ENCODE measurements at places on chromosomes 5 and 9. TPM values are rescaled to one million over a fixed set of nuclear protein-coding genes. Genes with fewer than 3 reads are reported as not detected.

DNA sequence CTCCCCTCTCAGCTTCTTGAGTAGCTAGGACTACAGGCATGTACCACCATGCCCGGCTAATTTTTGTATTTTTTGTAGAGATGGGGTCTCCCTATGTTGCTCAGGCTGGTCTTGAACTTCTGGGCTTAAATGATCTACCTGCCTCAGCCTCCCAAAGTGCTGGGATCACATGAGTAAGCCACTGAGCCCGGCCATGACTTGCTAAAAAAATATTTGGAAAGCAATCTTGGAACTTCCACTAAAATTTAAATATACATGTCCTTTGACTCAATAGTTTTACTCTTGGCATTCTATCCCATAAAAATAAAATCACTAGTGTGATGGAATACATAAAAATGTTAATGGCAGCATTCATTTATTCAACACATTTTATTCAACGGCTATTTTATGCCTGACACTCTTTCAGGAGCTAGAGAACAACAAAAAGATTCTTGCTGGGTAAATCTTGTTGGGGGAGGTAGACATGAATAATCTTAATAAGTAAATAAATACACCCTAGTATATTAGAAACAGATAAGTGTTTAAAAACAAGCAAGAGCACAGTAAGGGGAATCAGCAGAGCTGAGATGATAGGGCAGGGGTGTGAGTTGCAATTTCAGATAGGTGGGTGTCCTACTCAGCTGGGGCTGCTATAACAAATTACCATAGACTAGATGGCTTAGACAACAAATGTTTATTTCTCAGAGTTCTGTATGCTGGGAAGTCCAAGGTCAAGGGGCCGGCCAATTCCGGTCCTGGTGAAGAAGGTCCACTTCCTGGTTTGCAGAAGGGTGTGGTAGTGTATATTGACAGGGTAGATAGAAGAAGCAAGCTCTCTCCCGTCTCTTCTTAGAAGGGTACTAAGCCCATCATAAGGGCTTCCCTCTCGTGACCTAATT, 50.7 kb downstream of the KCNV2 start:
- H3K36me3 ChIP-seq, result peaks cover 18% of the 10 kb centered on the region
- no peak overlapping the region for H3K4me3 ChIP-seq
- no peaks in the 10 kb centered on the region for H3K4me1 ChIP-seq

Gene SLC25A48
- total RNA-seq, result 0.18 TPM

GRCh38 chr5:93674138-93674537, 67.3 kb downstream of the POU5F2 start:
- no peak overlapping the region for H3K4me3 ChIP-seq
- no peak overlapping the region for H3K27ac ChIP-seq
- H3K27me3 ChIP-seq, result no peaks in the 10 kb centered on the region
- H3K4me1 ChIP-seq, result peaks cover 8% of the 10 kb centered on the region

DNA sequence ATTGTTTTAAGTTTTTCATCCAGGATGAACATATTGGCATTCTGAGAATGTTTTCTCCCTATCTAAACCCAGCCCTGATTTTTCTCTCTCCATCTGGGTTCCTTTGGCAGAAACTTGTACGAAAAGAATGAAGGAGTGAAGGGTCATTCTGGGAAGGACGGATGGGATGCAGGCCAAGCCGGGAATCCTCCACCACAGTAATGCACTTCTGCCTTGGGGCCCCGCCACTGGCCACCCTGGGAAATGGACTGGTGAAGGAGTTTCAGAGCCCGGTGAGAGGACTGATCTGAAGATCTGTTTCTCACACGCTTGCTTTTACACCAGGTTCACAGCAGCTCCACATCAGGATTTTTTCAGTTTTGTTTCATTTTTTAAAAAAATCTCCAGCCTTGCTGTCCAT, 554.8 kb downstream of the BNC2 start:
- peaks cover 41% of the 10 kb centered on the region for H3K4me1 ChIP-seq
- H3K27me3 ChIP-seq, result peaks cover 4% of the 10 kb centered on the region
- no peak overlapping the region for H3K4me3 ChIP-seq
- DNase-seq, result peak; percentile 29
- H3K36me3 ChIP-seq, result no peaks in the 10 kb centered on the region
- peak overlapping the region; percentile 42 for H3K27ac ChIP-seq

GRCh38 chr9:136886610-136887597, 588 bp downstream of the TRAF2 start:
- no peaks in the 10 kb centered on the region for H3K36me3 ChIP-seq
- H3K27ac ChIP-seq, result peak overlapping the region; percentile 51
- peak overlapping the region; percentile 86 for H3K4me3 ChIP-seq
- DNase-seq, result peak; percentile 37
- H3K4me1 ChIP-seq, result peaks cover 7% of the 10 kb centered on the region
- H3K27me3 ChIP-seq, result no peaks in the 10 kb centered on the region

GRCh38 chr5:79030663-79031484, 38.6 kb downstream of the DMGDH start:
- no peaks in the 10 kb centered on the region for H3K27me3 ChIP-seq
- no peaks in the 10 kb centered on the region for H3K4me1 ChIP-seq
- no peaks in the 10 kb centered on the region for H3K36me3 ChIP-seq
- H3K4me3 ChIP-seq, result no peak overlapping the region

DNA sequence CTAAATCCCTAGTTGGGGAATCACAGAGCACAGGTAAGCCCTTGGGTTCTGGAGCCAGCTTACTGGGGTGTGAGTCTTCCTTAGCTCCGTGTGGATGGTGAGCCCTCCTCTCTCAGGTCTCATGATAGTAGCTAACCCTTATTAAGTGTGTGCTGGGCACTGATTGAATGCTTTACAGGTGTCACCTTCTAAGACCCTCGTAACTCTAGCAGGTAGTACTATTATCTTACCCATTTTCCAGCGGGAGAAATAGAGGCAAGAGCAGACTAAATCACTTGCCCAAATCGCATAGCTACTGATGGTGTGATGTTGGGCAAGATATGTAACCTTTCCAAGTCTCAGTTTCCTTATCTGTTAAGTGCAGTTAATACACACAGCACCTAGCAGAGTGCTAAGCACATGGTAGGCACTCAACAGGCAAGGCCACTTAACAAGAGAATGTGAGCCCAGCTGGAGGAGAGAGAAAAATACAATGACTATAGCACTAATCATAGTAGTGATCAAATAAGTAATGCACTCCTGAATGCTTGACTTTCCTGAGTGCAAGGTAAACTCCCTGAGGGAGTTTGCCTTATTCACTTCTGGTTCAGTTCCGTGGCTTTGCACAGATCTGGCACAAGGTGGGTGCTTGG, at the start of gene DCANP1:
DCANP1 (minus strand) TSS at position 51 of the 632 bp plus-strand sequence. CDS start 240 bp downstream, outside the sequence.
- no peak within 1 kb of the TSS for H3K4me3 ChIP-seq
- no peak within 1 kb of the TSS for H3K27ac ChIP-seq
- DNase-seq, result no peak
- H3K27me3 ChIP-seq, result peaks cover 17% of the 10 kb centered on the region

DNA sequence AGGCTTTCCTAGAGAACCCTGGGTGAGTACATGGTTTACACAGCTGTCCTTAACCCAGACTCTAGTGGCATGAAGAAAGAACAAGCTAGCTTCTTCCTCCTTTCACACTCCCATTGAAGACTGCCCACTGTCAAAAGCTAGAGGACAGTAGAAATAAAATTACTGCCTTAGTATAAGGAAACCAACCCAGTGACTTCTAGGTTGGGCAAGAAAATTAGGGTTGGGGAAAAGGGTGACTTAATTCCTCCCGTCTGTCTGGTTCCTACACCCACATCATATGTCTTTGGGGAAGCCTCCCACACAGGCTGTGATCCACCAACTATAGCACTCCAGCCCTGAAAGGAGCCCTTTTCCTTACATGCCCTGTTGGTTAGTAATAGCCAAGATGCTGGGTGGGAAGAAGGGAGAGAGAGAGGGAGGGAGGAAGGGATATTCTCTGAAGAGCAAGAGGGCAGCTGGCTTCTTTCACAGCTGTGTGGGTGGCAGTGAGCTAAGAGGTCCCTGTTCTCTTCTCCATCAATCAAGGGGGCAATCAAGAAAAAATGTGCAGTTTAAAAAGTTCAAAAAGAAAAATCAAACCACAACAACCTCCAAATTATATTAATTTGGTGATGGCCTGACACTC, 21.7 kb downstream of the HBEGF start:
- no peak overlapping the region for H3K27ac ChIP-seq
- no peak for DNase-seq
- H3K4me3 ChIP-seq, result no peak overlapping the region

- peaks cover 61% of the 10 kb centered on the region for H3K36me3 ChIP-seq
- DNase-seq, result no peak
- H3K4me3 ChIP-seq, result no peak overlapping the region
- no peak overlapping the region for H3K27ac ChIP-seq
These were observed 81.8 kb downstream of the SEMA6A start for GRCh38 chr5:116492776-116493175.

Gene CER1
- total RNA-seq, result 0.22 TPM

DNA sequence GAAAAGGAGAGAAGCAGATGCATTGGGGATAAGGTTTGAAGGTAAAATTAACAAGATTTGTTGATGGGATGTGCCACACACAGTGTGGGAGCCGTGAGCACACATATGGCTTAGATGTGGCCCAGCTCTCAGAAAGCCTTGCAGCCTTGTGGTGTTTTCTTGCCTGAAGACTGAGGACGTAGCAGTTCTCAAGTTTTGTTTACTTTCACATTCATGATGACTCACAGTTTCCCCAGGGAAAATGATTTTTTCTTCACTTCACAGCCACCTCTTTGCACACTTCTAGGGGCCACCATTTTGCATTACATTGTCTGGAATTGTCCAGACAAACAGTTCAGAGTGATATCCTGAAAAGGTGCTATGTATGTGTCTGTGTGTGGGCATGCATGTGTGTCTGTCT, 126.2 kb downstream of the BASP1 start:
- no peaks in the 10 kb centered on the region for H3K36me3 ChIP-seq
- peak; percentile 28 for DNase-seq
- H3K27me3 ChIP-seq, result no peaks in the 10 kb centered on the region
- H3K4me1 ChIP-seq, result no peaks in the 10 kb centered on the region
- no peak overlapping the region for H3K4me3 ChIP-seq

- H3K27ac ChIP-seq, result no peak overlapping the region
- H3K4me3 ChIP-seq, result no peak overlapping the region
- H3K27me3 ChIP-seq, result no peaks in the 10 kb centered on the region
- H3K36me3 ChIP-seq, result no peaks in the 10 kb centered on the region
These were observed 348.8 kb downstream of the EFNA5 start for GRCh38 chr5:107321906-107322305.

- H3K27me3 ChIP-seq, result peaks cover 32% of the 10 kb centered on the region
- no peak overlapping the region for H3K4me3 ChIP-seq
- H3K4me1 ChIP-seq, result peaks cover 41% of the 10 kb centered on the region
These were observed 14.6 kb upstream of the RNU6ATAC start for GRCh38 chr9:134178768-134179551.

DNA sequence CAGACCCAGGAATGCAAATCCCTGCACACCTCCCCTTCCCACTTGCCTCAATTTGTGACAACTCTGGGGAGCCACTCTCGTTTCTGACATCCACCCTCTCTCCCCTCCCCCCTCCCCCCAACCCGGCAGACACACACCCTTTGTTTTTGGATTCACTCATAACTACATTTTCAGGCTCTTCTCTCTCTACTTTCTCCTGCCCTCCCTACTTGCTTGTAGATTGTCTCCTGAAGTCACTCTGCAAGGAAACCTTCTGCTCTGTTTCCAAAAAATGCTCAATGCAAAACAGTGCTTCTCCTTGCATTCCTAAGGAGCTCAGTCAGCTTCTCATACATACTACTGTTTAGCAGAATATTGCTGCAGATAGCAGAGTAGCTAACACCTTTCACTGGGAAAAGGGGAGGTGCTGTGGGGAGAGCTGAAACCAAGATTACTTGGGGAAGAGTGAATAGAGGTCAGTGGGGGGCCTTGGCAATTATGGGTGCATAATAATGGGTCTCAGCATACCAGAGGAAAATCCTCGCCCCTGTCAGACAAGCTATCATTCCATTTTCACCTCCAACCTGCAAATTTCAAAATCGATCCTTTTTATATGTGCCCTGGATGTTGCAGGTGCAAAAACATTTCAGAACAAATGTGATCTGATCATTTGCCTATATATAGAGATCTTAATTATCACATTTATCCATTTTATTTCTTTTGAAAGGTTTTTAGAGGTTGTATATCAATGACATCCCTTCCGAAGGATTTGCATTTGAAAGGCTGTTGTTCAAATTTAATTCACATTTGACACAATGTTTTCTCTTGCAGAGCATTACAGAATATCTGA, 1860.7 kb upstream of the WWC1 start:
- H3K4me3 ChIP-seq, result no peak overlapping the region
- DNase-seq, result no peak
- H3K36me3 ChIP-seq, result no peaks in the 10 kb centered on the region
- H3K27ac ChIP-seq, result no peak overlapping the region

Data from muscle of leg (tissue), 16 donors.